ENCODE measurements at places on chromosomes 2 and 18.

GRCh38 chr2:54672590-54673456 lies 50.6 kb upstream of the EML6 start:
- no peak for DNase-seq

- no peak for DNase-seq
Measured at GRCh38 chr18:56992777-56993176, 154.1 kb upstream of the BOD1L2 start.

DNA sequence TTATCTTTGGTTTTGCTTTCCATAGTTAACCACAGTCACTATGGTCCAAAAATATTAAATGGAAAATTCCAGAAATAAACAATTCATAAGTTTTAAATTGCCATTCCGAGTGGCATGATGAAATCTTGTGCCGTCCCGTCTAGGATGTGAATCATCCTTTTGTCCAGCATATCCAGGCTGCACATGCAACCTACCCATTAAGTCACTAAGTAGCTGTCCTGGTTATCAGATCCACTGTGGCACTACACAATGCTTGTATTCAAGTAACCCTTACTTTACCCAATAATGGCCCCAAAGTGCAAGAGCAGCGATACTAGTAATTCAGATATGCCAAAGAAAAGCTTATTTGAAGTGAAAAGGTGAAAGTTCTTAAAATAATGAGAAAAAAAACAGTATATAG lies 10.7 kb downstream of the USP34 start:
- no peak for DNase-seq

DNA sequence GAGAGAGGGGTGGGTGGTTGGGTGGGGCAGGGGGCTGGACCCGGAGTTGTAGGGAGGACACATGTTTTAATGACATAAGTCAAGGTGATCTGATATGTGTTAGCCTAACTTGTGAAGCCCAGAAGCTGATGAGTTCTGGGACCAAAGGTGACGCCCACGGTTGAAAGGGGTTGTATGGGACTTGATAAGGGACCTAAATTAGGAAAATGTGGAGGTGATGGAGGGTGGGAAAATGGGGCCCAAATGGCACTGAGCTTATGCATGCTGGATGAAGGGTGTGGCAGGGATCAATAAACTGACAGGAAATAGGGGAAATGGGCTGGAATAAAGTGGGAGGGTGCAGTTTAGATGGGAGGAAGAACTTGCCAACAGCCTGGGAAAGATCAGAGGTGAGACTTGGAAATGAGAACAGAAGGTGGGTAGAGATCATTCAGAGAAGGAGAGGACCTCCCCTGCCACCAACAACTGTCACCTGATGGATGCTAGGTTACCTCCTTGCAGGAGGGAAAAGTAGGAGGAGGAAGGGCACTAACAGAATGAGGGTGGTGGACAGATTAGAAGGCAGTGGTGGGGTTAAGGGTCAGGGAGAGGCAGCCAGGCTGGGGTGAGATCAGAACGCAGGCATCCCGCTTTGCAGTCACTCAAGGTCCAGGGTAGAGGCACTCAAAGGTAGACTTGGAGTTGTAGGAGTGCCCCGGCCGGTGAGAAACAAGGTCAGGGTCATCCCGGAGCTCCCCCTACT lies 15.3 kb downstream of the WNT10A start:
- no peak for DNase-seq

- no peak for DNase-seq
Measured at GRCh38 chr2:42293019-42293418, 68.0 kb downstream of the COX7A2L start.

- no peak for DNase-seq
Measured at GRCh38 chr18:41121116-41121826, 833.8 kb upstream of the PIK3C3 start.

GRCh38 chr2:240395896-240396622 lies 39.4 kb upstream of the GPC1 start:
- DNase-seq = no peak

DNA sequence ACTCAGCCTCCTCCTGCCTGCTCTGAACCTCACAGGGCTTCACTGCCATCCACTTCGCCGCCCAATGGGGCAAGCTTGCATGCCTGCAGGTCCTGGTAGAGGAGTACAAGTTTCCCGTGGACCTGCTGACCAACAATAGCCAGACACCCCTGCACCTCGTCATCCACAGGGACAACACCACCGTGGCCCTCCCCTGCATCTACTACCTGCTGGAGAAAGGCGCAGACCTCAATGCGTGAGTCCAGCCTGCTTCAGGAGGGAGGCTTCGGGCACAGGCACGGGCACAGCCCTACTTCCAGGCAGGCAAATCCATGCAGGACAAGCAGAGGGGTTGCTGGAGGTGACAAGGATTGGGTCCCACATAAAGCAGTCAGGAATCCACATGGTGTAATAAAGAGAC lies 1.2 kb downstream of the ANKRD53 start:
- DNase-seq = no peak

DNA sequence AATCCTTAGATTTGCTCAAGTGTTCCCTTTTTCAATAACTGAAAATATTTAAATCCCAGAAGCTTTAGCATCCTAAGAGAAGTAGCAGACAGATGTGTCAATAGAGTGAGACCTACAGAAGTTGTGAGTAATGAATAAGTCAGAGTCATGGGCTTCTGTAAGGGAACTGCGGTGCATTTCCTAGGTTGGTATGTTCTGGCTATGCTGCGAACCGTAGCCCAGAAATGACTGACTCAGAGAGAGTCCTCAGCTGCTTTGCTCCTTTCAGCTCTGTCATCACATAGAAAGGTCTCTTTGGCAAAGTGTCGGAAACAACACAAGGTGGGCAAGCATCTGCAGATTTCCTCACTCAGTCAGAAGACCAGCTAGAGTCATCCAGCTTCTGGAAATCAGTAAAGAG lies 297.1 kb downstream of the ARHGAP15 start:
- no peak for DNase-seq

DNA sequence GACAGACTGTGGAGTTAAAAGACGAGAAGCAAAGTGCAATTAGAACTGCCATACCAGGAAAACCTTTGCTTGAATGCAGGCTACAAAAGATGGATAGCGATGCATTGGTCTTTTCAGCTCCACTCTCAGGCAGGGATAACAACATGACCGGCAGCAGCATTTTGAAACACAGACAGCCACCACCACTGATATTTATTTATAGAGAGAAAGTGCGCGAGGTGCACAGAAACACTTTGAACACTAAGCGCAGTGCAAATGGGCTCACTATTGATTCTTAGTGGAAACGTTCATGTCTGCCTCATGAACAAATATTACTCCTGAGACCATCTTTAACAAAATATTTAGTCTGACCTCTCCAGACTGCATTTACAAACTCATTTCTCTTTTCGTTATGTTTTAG lies 32.9 kb downstream of the CAVIN2 start:
- DNase-seq = no peak

- no peak for DNase-seq
Measured at GRCh38 chr2:152950126-152950525, 231.7 kb downstream of the ARL6IP6 start.

DNA sequence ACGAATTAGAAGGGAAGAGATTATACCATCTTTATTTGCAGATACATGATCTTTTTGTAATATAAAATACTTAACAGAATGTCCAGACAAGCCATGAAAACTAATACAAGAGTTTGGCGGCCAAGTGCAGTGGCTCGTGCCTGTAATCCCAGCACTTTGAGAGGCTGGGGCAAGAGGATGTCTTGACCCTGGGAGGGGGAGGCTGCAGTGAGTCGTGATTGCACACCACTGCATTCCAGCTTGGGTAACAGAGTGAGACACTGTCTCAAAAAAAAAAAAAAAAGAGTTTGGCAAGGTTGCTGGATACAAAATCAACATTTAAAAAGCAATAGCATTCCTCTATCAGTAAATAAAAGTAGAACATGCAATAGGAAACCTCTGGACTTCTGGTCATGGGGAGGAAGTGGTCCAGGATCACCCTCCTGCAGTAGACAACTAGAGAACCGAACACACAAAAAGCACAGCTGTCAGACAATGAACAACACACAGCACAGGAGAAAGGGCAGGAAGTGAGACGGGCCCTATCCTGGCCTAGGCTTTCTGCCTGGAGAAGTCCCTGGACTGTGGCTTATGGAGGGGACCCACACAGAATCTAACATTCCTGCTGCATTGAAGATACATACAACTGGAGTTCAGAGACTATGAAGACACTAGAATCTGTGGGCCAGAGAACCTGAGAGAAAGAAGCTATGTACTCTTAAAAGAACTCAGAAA lies 118.9 kb upstream of the ARL4C start:
- DNase-seq = no peak

- no peak for DNase-seq
Measured at GRCh38 chr18:3594760-3595368, 144.9 kb downstream of the TGIF1 start.

GRCh38 chr2:58606799-58607198 lies 365.7 kb upstream of the FANCL start:
- no peak for DNase-seq

DNA sequence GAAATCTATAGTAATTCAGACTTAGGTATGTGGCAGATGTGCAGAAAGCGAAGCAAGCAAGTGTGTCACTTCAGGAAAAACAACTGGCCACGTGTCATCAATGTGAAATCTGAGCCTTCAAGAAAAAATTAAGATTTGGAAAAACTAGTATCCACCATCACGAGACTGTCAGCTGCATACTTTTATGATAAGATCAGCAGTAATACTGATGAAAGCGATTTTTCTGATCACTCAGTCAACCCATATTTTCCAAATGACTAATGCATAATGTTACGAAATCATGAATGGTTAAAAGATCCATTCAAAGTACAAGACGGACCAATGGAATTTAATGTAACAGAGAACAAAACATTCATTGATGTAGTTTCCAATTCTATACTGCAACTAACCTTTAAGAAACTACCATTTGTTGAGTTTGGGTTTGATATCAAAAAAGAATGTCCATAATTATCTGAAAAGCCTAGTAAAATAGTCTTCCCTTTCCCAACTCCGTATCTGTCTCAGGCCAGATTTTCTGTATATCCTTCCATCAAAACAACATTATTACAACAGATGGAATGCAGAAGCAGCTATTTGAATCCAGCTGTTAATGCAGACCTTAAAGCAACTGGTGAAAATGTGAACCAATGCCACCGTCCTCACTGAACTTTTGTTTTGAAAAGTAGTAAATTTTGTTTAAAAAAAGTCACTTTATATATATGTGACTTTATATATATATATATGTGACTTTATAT lies 17.0 kb upstream of the BCL2 start:
- no peak for DNase-seq

DNA sequence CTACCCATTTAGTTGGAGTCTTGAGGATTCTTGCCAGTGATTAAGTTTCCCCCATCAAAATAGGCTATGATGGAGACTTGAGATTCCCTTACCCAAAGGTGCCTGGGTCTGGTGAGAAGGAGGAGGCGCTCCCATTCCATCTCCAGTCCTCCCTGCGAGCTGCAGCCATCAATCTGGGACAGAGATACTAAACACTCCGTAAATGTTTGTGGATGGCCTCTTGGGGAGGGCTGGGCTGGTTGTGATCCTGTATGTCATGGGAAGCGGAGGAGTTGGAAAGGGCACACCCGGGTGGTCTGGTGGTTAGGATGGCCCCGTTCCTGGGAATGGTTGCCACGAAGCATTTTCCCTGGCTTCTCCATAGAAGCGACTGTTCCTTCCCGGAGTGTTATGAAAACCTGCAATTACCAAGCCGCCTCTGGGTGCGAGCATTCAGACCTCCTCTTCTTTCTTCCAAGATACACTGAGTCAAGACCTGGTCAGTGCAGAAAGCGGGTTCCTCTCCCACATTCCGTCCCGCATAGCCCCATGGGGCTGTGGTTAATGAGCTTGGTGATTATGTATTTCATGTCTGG lies 196.9 kb downstream of the CTIF start:
- DNase-seq = no peak

DNA sequence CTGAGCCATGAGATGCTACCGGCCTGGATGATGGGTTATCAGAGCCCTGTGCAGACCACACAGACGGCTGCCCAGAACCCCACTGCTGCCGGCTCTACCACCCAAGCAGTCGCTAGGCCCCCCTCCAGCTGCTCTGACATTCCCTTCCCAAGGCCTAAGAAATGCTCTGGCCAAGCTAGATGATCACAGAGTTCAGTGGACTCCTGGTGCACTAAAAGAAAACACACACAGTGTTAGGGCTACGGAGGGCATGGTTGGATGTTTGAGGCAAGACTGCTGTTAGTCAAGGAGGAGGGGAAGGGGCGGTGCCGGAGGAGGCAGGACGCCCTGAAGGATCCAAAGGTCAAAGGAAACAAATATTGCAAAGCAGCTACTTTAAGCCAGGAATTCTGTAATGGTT lies 174.5 kb downstream of the MYCN start:
- DNase-seq = no peak

DNA sequence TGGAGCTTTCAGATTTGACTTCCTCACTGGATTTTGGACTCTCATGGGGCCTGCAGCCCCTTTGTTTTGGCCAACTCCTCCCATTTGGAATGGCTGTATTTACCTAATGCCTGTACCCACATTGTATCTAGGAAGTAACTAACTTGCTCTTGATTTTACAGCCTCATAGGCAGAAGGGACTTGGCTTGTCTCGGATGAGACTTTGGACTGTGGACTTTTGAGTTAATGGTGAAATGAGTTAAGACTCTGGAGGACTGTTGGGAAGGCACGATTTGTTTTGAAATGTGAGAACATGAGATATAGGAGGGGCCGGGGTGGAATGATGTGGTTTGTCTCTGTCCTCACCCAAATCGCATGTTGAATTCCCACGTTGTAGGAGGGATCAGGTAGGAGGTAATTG lies 233.4 kb upstream of the GALNT5 start:
- DNase-seq = no peak

DNA sequence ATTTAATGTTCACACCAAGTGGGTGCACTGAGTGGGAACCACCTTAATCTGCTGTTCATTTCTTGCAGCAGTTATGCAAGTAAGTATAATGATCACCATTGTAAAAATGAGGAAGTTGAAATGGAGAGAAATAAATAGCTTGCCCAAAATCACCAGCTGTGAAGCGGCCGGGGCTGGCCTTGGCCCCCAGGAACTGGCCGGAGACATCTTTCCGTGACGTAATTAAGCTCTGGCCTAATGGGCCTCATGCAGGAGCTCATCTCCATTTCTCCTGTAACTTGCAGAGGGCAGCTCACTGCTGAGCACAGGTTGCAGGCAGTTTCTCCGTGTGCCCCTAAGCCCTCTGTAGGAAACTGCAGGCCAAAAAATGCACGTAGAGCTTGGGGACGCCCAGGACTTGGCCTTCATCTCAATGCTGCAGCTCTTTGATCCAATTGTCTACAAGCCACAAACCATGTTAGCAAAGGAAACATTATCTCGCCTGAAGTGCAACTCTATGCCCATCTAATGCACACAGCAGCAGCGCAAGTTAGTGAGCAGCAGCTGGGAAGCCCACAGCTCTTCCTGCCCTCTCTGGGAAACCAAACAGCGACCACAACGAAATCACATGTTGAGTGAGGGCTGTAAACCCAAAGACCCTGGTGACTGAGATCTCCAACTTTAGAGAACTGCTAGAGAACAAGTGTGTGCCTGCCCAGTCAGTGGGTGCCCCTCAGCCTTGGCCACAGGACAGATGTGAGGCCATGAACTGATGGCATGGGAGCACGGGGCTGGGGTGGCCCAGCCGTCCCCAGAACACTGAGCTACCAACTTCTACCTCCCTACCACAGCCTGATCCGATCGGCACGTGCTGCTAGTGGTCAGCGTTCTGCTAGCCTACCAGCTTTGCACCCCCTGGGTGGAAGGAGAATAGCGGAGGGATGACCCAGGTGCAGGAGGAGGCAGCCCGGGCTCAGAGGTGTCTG lies 28.8 kb downstream of the APCDD1 start:
- no peak for DNase-seq

Measured in caudate nucleus (tissue), 63 donors.